Activated CD8-positive, alpha-beta memory T cell treated with anti-CD3 and anti-CD28 coated beads for 24 hours (primary cell): ENCODE measurements at places on chromosomes 1 and 21.

- no peak for DNase-seq
These were observed 367.5 kb upstream of the C1orf174 start for GRCh38 chr1:4267381-4268261.

DNA sequence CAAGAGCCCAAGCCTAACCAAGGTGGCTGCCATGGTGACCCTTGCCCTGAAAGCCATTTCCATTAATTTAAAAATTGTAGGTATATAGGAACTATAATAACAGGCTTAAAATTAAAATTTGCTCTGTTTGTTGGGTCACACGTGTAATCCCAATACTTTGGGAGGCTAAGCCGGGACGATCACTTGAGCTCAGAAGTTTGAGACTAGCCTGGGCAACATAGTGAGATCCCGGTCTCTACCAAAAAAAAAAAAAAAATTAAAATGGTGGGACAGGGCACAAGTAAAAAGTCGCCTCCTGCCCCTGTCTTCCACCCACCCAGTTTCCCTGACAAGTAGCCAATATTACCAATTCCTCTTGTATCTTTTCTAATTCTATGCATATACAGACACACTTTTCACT, 6.6 kb downstream of the CAPZA1 start:
- no peak for DNase-seq

GRCh38 chr1:24905355-24905978, 24.6 kb downstream of the RUNX3 start:
- DNase-seq, result no peak

- no peak for DNase-seq
These were observed 143.2 kb upstream of the BACE2 start for GRCh38 chr21:41024746-41025254.

- no peak for DNase-seq
These were observed 11.8 kb downstream of the VCAM1 start for GRCh38 chr1:100731309-100731708.

- DNase-seq, result no peak
These were observed 9.0 kb downstream of the TMEM61 start for GRCh38 chr1:54989473-54989872.

DNA sequence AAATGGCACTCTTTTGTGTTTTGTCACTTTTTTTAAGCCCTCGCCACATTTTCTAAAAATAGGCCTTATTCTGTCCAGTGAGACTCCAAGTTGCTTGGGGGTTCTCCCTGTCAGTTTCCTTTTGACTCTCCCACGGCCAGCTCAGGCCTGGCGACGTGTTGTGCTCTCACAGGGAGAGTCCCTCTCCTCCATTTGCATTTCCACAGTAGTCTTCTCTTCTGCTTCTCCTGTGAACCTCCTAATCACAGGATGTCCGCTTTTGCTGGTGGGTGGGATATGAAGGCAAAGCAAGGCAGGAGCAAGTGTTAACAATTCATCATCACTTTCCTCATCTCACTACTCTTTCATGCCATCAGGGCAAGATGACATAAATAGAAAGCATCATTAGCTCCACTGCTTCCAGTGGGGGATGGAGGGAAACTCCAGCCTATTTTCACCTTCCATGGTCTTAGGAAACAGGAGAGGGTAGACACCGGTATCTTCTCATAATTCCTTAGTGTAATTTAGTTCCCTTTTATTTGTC, 99.8 kb downstream of the INTS7 start:
- DNase-seq, result peak; percentile 65
